ENCODE measurements at places on chromosomes 1 and 21.

- no peak for DNase-seq
Measured at GRCh38 chr1:170461762-170462384, 70.1 kb upstream of the GORAB start.

- no peak for DNase-seq
Measured at GRCh38 chr21:33236766-33237165, 7.0 kb downstream of the IFNAR2 start.

DNA sequence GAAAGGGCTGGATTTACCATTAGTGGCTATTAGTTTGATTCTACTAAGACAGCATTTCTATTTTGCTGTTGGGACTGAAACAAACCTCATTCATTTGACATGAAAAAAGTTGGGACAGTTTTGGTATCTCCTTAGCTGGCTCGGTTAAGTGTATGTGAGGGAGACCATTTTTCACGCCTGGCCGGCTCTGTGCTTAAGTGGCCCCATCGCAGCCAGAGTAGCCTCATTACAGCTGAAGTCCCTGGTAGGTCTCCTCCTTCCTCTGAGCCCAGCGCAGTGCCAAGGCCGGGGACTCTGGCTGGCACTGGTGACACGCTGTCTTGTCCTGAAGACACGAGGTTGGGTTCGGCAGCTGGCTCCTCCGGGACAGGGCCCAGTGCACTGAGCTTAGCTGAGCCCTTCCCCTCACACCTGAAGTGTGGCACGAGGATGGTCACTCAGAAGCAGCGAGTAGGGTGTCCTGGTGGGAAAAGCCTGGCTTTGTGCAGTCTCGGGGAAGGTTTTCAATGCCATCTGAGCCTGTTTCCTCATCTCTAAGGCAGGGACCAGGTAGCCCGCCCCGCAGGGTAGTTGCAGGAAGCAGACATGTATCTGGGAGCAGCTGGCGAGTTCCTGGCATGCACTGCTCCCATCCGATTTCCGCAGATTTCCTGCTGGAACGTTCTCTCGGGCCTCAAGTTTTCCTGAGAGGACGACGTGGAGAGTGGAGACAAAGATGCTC is 196.5 kb downstream of the DYRK1A start:
- DNase-seq: no peak

DNA sequence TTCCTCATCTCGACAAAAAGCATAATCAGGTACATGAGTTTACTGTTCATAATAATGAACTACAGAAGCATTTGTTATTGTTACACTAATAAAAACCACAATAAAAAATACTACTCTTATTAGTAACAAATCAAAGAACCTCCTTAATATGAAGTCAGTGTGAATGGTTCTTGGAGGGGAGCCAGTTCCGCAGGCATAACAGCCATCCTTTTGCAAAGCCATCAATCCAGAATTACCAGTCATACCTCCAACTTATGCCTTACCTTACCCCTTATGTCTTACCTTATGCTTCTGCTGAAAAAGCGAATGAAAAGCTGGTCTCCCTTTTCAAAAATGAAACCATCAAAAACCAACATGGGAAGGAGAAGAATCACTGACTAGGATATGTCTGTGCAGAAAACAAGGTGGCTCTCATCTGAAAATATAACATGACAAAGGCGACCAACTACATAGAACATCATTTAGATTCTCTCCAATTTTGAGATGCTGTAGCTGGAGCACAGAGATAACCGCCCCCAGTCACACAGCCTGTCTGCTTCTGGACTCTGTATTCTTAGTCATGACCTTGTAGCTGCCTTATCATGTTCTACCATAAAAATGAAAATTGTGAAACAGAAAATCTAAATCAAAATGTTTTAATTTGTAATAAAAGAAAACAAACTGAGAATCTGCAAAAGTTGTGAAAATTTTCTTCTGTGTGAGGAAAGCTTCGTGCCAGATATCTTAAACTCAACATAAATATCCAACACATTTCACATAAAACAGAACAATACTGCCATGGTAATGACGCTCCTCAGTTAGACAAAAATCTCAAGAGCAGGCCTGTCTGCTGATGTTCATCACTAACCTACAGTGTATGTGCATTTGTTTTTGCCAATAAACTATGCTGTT is 438.2 kb downstream of the SMYD3 start:
- DNase-seq: no peak

- DNase-seq: no peak
Measured at GRCh38 chr1:31573261-31573660, 3.1 kb upstream of the TINAGL1 start.

DNA sequence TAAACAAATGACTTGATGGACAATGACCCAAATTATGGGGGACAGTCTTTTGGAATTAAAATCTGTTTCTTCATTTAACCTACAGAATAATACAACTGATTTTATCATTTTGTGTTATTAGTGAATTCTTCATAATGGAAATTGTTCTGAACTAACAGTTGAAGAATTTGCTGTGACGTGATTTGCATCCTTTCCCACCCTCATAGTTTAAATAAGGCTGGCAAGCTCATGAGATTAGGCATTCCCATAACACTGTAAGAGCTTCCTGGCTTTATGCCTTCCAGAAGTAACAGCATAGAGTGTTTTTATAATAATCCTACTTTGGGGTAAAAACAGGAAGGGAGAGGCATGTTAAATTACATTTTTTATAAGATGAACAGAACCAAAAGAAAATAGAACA is 95.7 kb downstream of the ATP6V1G3 start:
- DNase-seq: no peak

- no peak for DNase-seq
Measured at GRCh38 chr1:5779608-5780323, 212.5 kb downstream of the NPHP4 start.

GRCh38 chr1:11640944-11641343 is 13.3 kb downstream of the FBXO2 start:
- no peak for DNase-seq

DNA sequence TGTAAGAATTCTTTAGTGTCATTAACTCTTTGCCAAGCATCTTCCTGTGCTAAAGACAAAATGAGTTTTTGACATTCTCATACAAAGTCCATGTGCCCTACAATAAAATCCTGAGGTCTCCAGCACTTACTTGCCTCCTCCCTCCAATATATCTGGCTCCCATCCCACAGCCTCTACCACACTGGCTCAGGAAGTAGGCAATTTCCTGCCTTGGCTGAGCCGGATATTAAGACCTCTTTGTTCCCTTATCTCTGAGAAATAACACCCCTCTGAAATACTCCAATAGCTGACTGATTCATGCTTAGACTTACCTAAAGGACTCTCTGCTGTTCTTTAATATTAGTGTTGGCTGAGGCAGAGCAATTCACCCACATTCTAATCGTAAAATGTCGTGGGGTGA is 37.6 kb upstream of the GORAB start:
- DNase-seq: no peak

DNA sequence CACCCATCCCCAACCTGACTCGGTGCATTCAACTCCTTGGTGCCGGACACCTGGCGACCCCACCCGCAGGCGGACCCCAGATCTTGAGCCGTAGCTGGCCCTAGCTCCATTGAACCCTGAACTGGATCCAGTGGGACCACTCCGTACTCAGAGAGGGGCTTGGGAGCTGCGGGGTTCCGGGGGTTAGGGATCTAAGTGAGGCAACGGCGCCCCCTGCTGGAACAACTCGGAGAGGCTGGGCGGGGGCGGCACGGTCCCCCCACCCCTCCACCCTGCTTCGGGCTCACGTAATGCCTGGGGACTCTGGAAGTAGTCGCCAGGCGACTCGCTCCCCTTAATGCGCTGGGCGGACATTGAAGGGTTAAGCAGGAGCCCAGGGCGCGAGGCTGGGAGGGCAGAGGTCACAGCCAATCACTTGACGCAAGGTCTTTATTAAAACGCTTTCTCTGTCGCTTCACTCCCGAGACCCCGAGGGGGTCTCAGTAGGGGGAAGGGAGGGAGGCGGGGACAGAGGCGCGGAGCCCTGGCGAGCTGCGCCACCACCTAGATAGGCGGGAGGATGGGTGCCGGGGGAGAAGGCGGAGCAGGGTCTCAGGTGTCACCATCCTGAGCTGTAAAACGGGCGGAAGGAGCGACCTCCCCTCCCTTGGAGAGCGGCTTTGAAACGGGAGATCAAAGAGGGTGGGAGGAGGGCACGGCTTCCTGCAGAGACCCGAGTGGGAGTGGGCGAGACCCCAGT is 704 bp upstream of the CRABP2 start:
- DNase-seq: peak; percentile 23

GRCh38 chr1:230495076-230495475 is 68.9 kb upstream of the PGBD5 start:
- DNase-seq: no peak

DNA sequence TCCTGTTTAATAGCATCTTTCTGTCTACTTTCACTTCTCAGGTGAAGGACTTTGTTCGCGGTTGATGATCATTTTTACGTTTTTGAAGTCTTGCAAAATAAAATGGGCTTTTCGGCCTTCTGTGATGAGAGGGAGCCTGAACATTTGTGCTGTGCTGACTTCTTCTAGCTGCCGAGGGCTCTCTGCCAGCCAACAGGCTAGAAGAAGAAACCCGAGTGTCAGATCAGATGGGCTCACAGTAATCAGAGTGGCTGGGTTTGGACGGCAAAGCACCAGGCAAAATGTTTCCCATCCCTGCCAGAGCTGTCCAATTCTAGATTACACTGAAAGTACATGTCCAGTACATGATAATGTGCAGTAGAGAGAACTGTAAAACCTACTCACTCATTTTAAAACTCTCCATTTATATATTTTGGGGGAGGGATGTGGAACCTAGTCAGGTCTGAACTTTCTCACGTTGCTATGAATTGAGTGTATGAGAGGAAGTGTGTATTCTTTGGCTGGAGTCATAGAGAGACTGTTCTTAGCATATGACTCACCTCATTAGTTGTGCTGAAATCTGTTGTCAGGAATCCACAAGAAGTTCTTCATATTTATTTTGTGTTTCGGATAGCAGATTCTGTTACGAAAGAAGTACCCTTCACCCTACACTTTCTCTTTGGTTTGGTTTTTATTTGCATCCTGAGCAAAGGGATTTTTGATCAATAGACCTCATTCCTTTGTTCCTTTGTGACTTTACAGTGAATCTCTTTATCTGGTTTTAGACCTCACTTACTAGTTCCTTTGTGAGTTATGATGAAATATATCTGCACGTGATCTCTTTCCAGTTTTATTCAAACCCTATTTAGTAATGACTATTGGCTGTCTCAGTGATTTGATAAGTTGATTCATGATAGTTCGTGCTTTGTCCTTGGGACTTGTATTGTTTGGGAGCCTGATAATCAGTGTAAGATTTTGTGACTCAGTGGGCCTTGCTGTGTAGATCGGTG is 4.8 kb downstream of the ATP1A1 start:
- DNase-seq: peak; percentile 79

DNA sequence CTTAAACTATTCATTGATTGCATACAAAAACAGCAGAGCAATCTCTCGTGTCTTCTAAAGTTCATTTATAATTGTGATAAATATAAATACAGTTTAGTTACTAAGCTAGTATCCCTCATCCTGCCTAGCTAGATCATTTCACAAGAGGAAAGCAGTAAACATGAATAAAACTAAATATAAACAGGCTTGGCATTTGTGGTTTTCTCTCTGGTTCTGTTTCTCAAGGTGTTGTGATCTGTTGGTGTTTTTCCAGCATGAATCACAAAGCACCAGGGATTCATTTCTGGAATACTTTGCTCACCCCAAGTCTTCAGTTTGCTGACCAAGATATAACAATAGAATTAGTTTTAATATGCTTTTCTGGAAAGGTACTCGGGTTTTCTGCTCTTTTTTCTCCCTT is 32.7 kb upstream of the GLIS1 start:
- DNase-seq: no peak

DNA sequence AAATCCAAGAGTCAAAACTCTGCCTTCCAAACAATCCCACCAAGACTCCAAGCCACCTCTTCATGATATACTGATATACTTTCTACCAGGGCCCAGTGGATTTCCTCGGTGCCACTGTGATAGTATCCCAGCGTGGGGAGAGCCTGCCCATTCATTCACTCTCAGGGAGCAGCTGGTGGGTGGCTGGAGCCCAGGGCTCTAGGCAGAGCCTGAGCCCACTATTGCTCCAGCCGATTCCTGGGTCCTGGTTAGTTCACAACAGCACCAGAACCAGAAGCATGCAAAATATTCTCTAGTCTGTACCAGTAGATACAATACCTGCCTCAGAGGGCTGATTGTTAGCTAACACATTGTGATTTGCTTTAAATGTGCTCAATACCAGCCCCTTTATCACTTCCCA is 831 bp downstream of the CSRP1 start:
- DNase-seq: no peak

GRCh38 chr1:64502931-64503330 is 33.0 kb downstream of the CACHD1 start:
- no peak for DNase-seq

GRCh38 chr21:42164064-42164789 is 54.7 kb upstream of the ABCG1 start:
- DNase-seq: peak; percentile 24

DNA sequence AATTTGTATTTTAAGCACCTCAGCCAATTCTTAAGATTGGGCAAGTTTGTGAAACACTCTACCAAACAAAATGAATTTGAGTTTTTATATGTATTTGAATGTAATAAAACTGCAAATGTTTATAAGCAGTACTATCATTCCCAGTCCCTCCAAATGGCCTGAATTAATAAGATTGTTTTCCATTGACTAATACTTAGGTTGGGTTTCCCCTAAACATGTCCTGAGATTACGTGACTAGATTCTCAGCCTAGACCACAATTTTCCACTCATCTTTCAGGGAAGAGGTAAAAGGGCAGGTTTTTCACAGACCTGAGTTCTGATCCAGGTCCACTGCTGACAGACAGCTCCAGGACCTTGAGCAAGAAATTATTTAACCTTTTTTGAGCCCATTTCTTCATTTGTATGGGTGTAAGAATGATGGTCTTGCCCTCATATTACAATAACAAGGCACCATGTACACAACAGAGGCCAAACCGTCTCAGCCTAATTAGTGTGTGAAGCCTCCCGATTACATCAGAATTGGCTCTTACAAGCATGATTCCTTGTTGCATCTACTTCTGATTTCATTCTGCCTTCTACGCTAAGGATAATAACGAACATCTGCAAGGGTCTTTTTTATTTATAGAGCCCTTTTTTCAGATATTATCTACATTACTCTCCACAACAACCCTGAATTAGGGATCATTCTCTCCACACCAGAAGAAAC is 51.2 kb downstream of the BEND5 start:
- no peak for DNase-seq

DNA sequence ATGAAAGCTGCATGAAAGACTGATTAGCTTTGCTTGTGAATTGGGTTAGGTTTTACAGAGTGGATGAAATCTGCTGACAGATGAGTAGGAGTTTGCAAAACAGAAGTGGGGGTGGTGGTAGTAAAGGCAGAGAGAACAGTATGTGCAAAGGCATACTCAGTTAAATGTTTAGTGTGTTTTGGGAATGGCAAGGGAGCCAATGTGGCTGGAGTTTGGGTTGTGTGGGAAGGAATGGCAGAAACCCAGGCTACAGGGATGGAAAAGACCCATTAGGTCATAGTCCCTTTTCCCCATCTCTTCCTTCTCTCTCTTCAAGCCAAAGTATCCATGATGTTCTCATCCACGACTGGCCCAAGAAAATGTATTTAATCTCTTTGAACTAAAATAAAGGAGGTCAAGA is 362.2 kb upstream of the LYPLAL1 start:
- no peak for DNase-seq

GRCh38 chr1:228407106-228408040 is 738 bp upstream of the TRIM11 start:
- no peak for DNase-seq

- no peak for DNase-seq
Measured at GRCh38 chr1:248695451-248696132, 7.0 kb downstream of the OR14I1 start.

- DNase-seq: no peak
Measured at GRCh38 chr21:29055080-29055479, 18.4 kb downstream of the CCT8 start.

GRCh38 chr1:234965111-234965510 is 163.5 kb downstream of the TOMM20 start:
- DNase-seq: no peak

All from HepG2 (cell line).